ENCODE measurements at places on chromosomes 12 and 14. TPM values are rescaled to one million over a fixed set of nuclear protein-coding genes. Genes with fewer than 3 reads are reported as not detected.

PTPN6 gene
- total RNA-seq, result 390 TPM

FAR2 gene
- total RNA-seq, result 3.0 TPM

ZNF664 gene
- total RNA-seq, result 25.0 TPM

VRTN gene
- not detected for total RNA-seq

OR6C2 gene
- total RNA-seq, result not detected

ZFYVE21 gene
- 5.8 TPM for total RNA-seq
